Natural killer cell treated with Interleukin-12 subunit alpha and Interleukin-12 subunit beta and Interleukin-15 and Interleukin-18, amount 100 ng/mL, for 72 hours (primary cell): ENCODE measurements at places on chromosomes 2 and 18. TPM values are rescaled to one million over a fixed set of nuclear protein-coding genes. Genes with fewer than 3 reads are reported as not detected.

- H3K4me3 ChIP-seq, result no peak overlapping the region
- H3K27me3 ChIP-seq, result no peaks in the 10 kb centered on the region
- no peak overlapping the region for H3K27ac ChIP-seq
- peaks cover 4% of the 10 kb centered on the region for H3K36me3 ChIP-seq
These were observed 498.3 kb downstream of the RIT2 start for GRCh38 chr18:42617221-42617620.

DNA sequence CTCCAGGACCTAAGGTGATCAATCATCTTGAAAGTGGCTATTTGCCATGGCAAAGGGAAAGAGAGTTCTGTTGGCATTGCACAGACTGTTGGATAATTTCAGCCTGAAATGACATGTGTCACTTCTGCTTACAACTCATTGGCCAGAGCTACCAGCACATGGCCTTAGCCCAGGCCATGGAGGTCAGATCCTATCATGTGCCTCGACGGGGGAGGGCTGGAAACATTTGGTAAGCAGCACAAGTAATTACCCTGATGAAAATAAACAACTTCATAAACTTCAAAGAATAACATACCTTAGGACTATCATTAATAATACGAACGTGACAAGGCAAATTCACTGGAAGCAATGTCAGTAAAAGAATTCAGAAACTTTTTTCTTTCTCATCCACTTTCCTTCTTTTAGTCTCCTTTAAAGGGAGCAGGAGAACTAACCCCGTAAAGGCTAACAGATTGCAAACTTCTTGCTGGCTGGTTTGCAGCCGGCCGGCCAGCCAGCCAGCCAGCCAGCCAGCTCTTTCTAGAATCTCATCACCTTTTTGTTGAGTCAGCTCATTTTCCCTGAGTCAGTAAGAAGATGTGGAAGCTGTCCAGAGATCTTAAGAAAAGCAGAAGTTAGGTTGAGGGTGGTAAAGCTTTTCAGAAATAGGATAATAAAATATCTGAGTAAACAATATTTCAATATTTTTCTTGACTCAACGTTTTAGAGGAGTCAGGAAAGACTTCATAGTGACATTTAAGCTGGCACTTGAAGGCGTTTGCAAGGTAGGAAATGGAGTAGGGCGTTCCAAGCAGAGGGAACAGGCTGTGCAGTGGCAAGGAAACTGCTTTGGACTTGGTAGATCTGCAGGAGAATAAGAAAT is 31.9 kb downstream of the CNRIP1 start:
- no peaks in the 10 kb centered on the region for H3K36me3 ChIP-seq
- H3K27ac ChIP-seq, result no peak overlapping the region
- H3K4me1 ChIP-seq, result no peaks in the 10 kb centered on the region
- no peak overlapping the region for H3K4me3 ChIP-seq

DNA sequence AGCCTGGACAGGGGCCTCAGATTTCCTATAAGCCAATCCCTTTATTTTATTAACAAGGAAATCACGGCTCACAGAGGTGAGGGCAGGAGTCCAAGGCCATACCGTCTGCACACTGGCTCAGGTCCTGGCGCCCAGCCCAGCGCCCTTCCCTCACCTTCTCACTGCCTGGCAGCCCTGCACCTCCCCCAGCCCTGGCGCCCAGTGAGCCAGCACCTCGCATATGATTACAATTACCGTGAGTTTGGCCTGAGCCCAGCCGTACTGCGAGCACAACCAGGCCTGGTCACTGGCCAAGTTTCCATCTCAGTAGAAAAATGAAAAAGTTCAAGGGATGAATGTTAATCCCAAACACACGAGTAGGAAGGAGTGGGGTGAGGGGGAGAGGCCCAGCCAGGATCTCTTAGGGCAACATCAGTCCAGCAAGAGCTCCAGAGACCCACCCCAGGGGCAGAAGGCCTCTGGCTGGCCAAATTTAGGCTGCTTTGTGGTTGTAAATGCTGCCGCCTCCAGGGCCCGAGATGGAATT is 68.4 kb downstream of the MCFD2 start:
- H3K27ac ChIP-seq, result no peak overlapping the region
- no peaks in the 10 kb centered on the region for H3K4me1 ChIP-seq
- no peak for DNase-seq
- no peak overlapping the region for H3K4me3 ChIP-seq

- H3K4me3 ChIP-seq, result no peak overlapping the region
- no peaks in the 10 kb centered on the region for H3K27me3 ChIP-seq
- peaks cover 12% of the 10 kb centered on the region for H3K36me3 ChIP-seq
- no peak overlapping the region for H3K27ac ChIP-seq
- no peak for DNase-seq
- peaks cover 16% of the 10 kb centered on the region for H3K4me1 ChIP-seq
These were observed 76.1 kb upstream of the DNMT3A start for GRCh38 chr2:25417715-25418369.

- no peaks in the 10 kb centered on the region for H3K36me3 ChIP-seq
- H3K27ac ChIP-seq, result peak overlapping the region; percentile 95
- DNase-seq, result no peak
- peak overlapping the region; percentile 92 for H3K4me3 ChIP-seq
- peaks cover 38% of the 10 kb centered on the region for H3K4me1 ChIP-seq
These were observed 103.5 kb downstream of the SPTBN1 start for GRCh38 chr2:54559593-54560145.

GRCh38 chr18:26185267-26185666 is 41.0 kb upstream of the TAF4B start:
- H3K27ac ChIP-seq, result no peak overlapping the region
- no peak overlapping the region for H3K4me3 ChIP-seq
- H3K4me1 ChIP-seq, result peaks cover 10% of the 10 kb centered on the region
- no peaks in the 10 kb centered on the region for H3K36me3 ChIP-seq

GRCh38 chr2:36405183-36405582 is 49.6 kb downstream of the CRIM1 start:
- no peak for DNase-seq
- H3K4me1 ChIP-seq, result no peaks in the 10 kb centered on the region
- H3K36me3 ChIP-seq, result no peaks in the 10 kb centered on the region
- H3K27ac ChIP-seq, result no peak overlapping the region
- H3K27me3 ChIP-seq, result no peaks in the 10 kb centered on the region

- DNase-seq, result no peak
- H3K27ac ChIP-seq, result no peak overlapping the region
- H3K36me3 ChIP-seq, result no peaks in the 10 kb centered on the region
- no peaks in the 10 kb centered on the region for H3K27me3 ChIP-seq
These were observed 86.8 kb upstream of the CBLN2 start for GRCh38 chr18:72630991-72631390.

DNA sequence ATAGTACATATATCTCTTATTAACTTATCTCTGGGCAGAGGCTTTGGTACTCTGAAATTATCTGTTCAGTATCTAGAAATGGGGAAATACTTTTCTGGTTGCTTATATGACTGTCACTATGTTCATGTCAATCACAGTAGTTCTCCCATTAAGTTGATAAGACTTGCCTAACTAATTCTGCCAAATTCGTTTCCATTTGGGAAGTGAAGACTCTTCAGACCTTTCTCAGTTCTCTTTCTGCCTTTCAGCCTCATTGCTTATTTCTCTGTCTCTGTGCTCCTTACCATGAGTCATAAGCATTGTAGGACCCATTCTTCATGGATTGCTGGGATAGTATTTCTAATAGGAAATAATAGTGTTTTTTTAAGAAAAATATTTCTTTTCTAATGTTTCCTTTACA is 113.5 kb downstream of the PHLPP1 start:
- H3K27ac ChIP-seq, result no peak overlapping the region
- no peaks in the 10 kb centered on the region for H3K36me3 ChIP-seq
- DNase-seq, result no peak
- H3K4me3 ChIP-seq, result no peak overlapping the region
- peaks cover 13% of the 10 kb centered on the region for H3K4me1 ChIP-seq

GRCh38 chr2:171964308-171964707 is 35.4 kb upstream of the METAP1D start:
- H3K27ac ChIP-seq, result no peak overlapping the region
- H3K27me3 ChIP-seq, result no peaks in the 10 kb centered on the region
- H3K4me3 ChIP-seq, result no peak overlapping the region
- DNase-seq, result no peak
- H3K4me1 ChIP-seq, result peaks cover 4% of the 10 kb centered on the region

- no peaks in the 10 kb centered on the region for H3K4me1 ChIP-seq
- H3K27me3 ChIP-seq, result peaks cover 10% of the 10 kb centered on the region
- no peak overlapping the region for H3K4me3 ChIP-seq
- no peaks in the 10 kb centered on the region for H3K36me3 ChIP-seq
These were observed 18.4 kb upstream of the REV1 start for GRCh38 chr2:99507937-99508818.

GRCh38 chr2:209946539-209946938 is 55.9 kb upstream of the RPE start:
- no peaks in the 10 kb centered on the region for H3K36me3 ChIP-seq
- peaks cover 6% of the 10 kb centered on the region for H3K27me3 ChIP-seq
- DNase-seq, result no peak

- peak overlapping the region; percentile 69 for H3K27ac ChIP-seq
- DNase-seq, result no peak
- H3K27me3 ChIP-seq, result no peaks in the 10 kb centered on the region
These were observed 495 bp downstream of the TMEM169 start for GRCh38 chr2:216082117-216082711.

AQP12B gene
- total RNA-seq, result not detected

WNT6 gene
- not detected for total RNA-seq

PSTPIP2 gene
- 29.5 TPM for total RNA-seq

TWIST2 gene
- not detected for total RNA-seq

SERPINB12 gene
- total RNA-seq, result not detected

CRYBA2 gene
- total RNA-seq, result not detected

SLC8A1 gene
- not detected for total RNA-seq
